ENCODE measurements at places on chromosomes 1 and 21. TPM values are rescaled to one million over a fixed set of nuclear protein-coding genes. Genes with fewer than 3 reads are reported as not detected.

The ITLN1 gene
- total RNA-seq: not detected

The CYP2J2 gene
- total RNA-seq: not detected

The MARK1 gene
- total RNA-seq: 0.65 TPM

The RYR2 gene
- not detected for total RNA-seq

The ASB17 gene
- not detected for total RNA-seq

The SELP gene
- total RNA-seq: not detected

The PODN gene
- 54.8 TPM for total RNA-seq

The RGS13 gene
- total RNA-seq: not detected
